Glomerular endothelial cell (primary cell): ENCODE measurements at places on chromosomes 13 and 19.

DNA sequence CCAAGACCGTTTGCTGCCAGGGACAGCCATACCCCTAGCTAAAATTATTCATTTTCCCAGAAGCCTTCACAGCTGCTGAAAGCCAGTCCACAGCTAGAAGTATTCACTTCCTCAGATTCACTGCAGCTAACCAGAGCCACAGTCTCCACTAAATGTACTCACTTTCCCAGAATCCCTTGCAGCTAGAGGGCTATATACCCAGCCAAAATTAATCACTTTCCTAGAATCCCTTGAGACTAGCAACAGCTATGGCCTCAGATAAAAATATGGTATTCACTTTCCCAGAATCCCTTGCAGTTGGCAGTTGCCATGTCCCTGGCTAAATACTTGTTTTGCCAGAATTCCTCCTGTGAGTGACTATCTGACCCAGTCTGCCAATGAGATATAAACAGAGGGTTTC, 13.8 kb upstream of the MEIS3 start:
- DNase-seq = no peak

GRCh38 chr19:47681936-47682335, 31.3 kb upstream of the EHD2 start:
- DNase-seq = no peak

GRCh38 chr13:40344270-40345148, 321.9 kb downstream of the FOXO1 start:
- DNase-seq = no peak

- DNase-seq = peak; percentile 14
These were observed 539 bp upstream of the ZNF667 start for GRCh38 chr19:56477429-56478338.

- no peak for DNase-seq
These were observed 117.7 kb upstream of the GJB6 start for GRCh38 chr13:20349564-20350381.

DNA sequence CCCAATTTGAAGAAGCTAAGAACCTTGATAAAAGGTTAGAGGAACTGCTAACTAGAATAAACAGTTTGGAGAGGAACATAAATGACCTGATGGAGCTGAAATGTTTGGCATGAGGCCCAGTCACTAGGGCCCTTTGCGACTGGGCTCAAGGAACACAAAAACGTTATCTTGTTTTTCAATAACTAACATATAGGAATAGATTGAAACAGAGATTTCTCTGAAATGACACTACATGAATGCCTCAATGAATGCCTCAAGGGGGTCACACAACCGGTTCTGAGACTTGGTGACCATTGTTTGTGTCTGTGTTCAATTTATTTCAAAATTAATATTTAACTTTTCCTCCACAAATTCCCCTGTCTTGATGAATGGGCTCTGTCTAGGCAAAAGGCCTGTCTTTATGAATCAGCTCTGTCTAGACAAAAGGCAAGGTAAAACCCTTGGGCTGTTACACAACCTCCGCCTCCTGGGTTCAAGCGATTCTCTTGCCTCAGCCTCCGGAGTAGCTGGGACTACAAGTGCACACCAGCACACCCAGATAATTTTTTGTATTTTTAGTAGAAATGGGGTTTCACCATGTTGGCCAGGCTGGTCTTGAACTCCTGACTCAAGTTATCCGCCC, 932 bp upstream of the ZNF486 start:
- no peak for DNase-seq

GRCh38 chr13:113820813-113821651, 42.8 kb downstream of the GAS6 start:
- no peak for DNase-seq

DNA sequence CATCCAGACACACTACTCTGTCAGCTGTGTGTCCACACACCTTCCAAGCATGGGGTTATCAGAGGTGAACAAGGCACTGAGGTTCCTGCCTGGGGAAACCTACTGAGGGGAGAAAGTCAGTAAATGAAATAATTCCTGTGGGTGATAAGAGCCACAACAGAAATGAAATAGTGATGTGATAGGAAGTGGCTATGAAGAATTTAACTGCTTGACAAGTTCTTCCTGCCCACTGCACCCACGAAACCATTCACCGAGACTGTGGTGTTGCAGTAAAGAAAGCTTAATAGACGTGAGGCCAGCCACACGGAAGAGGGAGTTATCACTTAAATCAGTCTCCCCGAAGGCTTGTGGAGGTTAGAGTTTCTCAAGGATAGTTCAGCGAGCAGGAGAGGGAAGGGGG, 353.1 kb downstream of the UQCRFS1 start:
- no peak for DNase-seq

- DNase-seq = no peak
These were observed 490.9 kb downstream of the KLF5 start for GRCh38 chr13:73549717-73550116.

GRCh38 chr19:38736413-38737280, 7.6 kb downstream of the CAPN12 start:
- no peak for DNase-seq

DNA sequence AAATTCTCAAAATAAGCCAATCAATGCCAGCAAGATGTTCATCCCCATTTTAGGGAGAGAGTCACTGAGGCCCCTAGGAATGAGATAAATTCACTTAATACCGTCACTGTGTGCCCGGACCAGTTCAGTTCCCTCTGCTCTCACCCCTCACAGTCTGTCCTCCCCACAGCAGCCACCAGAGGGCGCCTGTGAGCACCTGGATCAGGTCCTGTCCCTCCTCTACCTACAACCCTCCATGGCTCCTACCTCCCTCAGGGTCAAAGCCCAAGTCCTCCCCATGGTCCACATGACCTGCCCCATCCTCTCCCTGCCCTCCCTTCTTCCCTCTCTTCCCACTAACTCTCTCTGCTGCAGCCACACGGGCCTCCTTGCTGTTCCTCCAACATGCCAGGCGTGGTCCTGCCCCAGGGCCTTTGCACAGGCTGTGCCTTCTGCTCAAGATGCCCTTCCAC, 42.0 kb upstream of the NFIC start:
- no peak for DNase-seq

DNA sequence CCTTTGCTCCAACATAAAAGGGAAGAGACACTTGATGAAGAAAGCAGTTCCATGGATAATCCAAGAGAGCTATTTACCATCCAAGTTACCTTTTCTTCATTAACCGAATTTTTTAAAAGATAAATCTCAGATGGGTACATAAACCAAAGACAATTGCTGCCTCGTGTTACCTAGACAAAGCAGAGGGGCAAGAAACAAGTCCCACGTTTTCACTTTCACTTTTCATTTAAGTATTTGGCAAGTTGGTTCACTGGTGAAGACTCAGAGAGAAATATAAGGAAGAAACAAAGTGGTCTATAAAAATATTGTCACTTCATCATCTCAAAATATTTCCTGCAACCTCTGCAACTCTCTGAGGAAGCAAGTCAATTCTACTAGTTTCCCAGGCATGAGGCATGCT, 446.1 kb downstream of the FGF14 start:
- no peak for DNase-seq

- DNase-seq = no peak
These were observed 19.1 kb downstream of the GPR183 start for GRCh38 chr13:99288089-99288488.

DNA sequence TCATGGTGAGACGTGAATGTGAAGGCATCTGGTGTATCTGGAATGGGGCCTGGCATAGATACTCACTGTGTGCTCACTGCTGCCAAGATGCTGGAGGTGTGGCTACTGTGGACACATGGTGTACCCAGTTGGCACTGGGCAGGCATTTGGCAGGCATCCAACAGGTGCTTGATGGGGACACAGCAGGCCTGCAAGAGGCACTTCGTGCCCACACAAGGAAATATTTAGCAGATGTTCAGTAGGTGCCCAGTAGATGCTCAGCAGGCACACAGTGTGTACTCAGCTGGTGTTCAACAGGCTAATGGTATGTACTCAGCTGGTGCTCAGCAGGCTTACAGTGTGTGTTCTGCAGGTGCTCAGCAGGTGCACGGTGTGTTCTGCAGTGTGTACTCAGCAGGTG, 14.2 kb downstream of the CRTC1 start:
- DNase-seq = no peak

DNA sequence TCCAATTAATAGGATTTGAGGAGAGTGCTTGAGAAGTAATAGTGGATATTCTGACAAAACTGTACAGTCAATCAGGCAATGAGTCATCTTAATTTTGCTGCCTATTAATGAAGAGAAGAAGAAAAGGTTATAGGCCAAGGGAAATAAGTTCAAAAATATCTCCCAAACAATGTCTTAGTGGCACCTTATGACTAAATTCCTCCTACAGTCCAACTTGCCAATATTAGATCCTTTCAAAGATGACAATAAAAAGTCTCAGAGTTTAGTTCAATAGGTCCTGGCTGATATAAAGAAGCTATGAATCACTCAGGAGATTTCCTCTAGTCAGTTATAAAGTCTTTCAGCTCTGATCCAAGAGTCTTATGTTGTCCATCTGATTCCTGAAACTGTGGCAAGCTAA, 27.9 kb downstream of the UGGT2 start:
- peak; percentile 27 for DNase-seq

GRCh38 chr13:75299913-75300862, 181.8 kb downstream of the TBC1D4 start:
- no peak for DNase-seq
